ENCODE measurements at places on chromosomes 3 and 15.
A peak's percentile ranks its signal among the peaks of the same experiment; 100 is the strongest.

DNA sequence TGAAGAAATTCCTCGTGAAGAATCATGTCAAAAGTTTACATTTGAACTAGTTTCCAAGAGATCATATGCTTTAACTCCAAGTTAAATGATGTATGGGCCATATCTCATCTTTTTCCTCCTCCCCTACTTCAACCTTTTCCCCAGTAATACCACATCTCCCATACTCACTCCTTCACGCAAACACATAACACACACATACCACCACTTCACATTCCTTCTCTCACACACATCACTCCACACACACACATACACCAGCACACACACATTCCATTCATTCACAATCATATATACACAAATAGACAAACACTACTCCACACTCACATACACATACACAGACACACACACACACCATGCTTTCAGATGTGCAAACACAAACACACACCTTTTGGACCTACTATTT, 769.0 kb upstream of the NR2F2 start:
- no peak for DNase-seq

GRCh38 chr15:40111888-40112287, 3.2 kb upstream of the BMF start:
- DNase-seq = no peak

- DNase-seq = no peak
Measured at GRCh38 chr3:127467391-127467790, 123.1 kb downstream of the TPRA1 start.

DNA sequence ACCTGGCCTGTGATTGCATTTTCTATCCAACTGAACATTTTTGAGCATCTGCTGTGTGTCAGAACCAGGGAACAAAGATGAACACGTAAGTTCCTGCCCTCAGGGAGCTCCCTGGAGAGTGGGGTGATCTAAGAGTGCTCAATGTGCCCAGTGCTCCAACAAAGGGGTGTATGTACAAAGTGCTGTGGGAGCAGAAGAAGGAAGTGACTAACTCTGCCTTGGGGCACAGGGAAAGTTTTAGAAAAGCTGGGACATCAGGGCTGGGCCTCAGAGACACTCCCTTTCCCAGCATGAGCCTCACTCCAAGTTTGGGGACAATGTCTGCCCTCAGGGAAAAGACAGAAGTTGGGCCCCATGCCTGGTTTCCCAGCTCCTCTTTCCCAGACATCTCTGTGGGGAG, 27.6 kb upstream of the BNC1 start:
- no peak for DNase-seq

GRCh38 chr15:72227720-72228119, 3.3 kb downstream of the PKM start:
- DNase-seq = peak; percentile 79

DNA sequence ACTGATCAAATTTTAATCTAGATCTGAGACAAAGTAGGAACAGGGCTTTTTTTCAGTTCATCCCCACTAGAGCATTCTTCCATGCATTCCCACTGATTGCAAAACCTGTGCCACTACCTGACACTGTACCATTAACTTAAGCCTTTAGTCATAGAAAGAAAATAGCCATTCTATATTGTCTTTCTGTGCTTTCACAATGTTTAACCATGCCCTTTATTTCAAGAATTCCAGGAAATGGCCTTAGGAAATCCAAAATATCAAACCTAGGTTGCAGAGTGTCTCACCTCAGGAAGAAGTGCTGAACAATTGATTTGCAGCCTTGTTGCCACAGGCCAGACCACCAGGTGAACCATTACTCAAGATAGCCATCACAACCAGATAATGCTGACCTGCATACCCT, 56.2 kb upstream of the TGFBR2 start:
- DNase-seq = no peak

- DNase-seq = no peak
Measured at GRCh38 chr3:52873433-52874159, 23.8 kb downstream of the STIMATE start.

DNA sequence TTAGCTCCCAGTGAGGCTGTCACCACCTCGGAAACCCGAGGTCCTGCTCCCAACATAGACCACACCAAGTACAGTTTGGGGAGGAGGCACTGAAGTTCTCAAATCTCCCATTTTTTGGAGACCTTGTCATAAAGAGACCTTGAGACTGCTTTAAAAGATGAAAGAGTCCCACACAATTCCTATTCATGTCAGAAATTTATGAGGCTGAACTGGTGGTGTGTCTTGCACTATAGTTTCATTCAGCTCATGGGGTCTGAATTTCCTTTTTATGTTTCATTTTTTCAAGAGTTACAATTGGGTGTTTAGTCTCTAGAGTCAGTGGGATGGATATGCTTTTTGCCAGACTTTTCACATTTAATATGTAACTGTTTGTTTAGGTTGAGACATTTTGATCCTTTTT, 318.1 kb upstream of the LRRFIP2 start:
- DNase-seq = no peak

Data from GF-D8 (cell line).